Activated T-helper 1 cell treated with anti-CD3 and anti-CD28 coated beads, Interleukin-2, amount 50 U/mL, for 16 hours (primary cell): ENCODE measurements at places on chromosomes 7 and 10.

- DNase-seq = no peak
Measured at GRCh38 chr7:27472043-27472442, 190.6 kb downstream of the HIBADH start.

GRCh38 chr10:106652279-106652678 lies 512.2 kb downstream of the SORCS1 start:
- no peak for DNase-seq

- DNase-seq = no peak
Measured at GRCh38 chr7:33463131-33463530, 333.8 kb downstream of the BBS9 start.

DNA sequence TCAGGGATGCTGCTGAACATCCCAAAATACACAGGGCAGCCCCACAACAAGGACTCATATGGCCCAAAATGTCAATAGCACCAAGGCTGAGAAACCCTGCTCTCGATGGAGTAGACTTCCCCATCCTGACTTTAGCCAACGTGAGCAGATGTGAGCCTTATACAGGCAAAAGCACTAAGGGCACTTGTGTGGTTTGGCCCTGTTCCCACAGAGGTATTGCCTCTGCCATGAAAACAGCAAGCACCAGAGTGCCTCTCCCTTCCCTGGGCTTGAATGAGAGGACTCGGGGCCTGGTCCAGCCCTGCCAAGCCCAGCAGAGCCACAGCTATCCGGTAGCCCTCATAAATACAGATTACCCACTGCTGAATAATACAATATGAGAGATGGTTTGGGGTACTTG lies 47.5 kb downstream of the ACSM6 start:
- DNase-seq = no peak

DNA sequence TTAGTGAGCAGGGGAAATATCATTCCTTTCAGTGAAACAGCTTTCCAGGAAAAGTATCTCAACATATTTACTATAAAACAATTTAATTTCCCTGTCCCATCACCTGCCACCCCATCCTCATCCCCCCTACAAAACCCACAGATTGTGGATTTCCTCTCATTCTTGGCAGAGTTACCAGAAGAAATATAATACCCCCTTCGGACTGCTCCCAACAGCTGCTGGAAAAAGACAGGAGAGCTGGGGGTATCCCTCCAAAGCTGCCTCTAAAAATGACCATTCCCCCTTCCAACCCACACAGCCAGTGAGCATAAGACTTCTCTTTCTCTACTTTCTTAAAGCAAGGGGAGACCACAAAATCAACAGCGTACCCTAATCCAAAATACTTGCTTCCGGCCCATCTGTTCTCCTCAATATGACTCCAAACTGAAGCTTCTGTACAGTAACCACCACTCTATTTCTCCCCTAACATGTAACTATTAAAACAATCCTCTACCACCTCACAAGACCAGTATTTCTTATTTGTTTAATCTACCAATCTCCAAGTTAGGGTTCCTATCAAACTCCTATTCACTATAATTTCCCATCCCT lies 7.8 kb downstream of the FBXW4 start:
- no peak for DNase-seq

DNA sequence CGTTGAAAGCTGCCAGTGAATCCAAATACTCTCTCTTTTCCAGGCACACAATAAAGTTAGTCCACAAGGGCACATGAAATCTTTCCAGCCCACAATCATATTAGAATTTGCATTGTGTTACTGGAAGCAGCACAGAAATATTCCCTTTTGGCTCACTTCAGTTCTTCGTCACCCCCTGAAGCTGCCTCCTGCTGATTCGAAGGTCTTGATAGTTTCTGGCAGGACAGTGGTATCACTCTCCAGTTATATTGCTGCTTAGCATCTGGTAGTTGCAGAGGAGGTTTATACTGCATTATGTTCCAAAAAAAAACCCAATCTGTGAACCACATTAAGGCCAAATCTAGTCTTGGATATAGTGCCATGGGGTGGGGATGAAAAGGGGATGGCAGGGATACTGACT lies 253.2 kb downstream of the BICC1 start:
- DNase-seq = no peak

- no peak for DNase-seq
Measured at GRCh38 chr10:36556468-36556867, 568.9 kb upstream of the ANKRD30A start.

GRCh38 chr7:157558875-157559595 lies 222.2 kb downstream of the DNAJB6 start:
- no peak for DNase-seq

- no peak for DNase-seq
Measured at GRCh38 chr7:21480693-21481403, 53.0 kb downstream of the SP4 start.

GRCh38 chr10:75191821-75192568 lies 18.6 kb upstream of the VDAC2 start:
- no peak for DNase-seq
